ENCODE measurements at places on chromosomes 1 and 21.
A peak's percentile ranks its signal among the peaks of the same experiment; 100 is the strongest.

- peak; percentile 50 for DNase-seq
Observed at GRCh38 chr1:6361124-6361775, 32.3 kb downstream of the ACOT7 start.

DNA sequence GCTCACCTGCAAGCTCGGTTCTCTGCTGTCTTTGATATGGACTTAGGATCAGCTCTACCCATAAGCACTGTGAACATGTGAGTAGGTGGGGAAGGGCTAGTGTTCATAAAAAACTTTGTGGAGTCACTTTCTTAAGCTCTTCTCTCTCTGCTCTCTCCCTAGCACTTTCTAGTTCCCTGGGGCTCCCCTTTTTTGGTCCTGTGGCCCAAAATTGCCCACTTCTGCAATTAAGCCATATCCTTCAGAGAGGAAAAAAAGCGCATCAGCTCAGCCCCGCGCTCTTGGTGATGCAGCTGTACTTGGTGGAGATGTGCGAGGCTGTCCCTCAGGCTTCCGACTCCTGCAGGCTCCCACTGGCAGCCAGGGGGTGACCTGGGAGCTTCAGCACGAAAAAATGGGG is 23.4 kb downstream of the CCSAP start:
- DNase-seq: no peak

DNA sequence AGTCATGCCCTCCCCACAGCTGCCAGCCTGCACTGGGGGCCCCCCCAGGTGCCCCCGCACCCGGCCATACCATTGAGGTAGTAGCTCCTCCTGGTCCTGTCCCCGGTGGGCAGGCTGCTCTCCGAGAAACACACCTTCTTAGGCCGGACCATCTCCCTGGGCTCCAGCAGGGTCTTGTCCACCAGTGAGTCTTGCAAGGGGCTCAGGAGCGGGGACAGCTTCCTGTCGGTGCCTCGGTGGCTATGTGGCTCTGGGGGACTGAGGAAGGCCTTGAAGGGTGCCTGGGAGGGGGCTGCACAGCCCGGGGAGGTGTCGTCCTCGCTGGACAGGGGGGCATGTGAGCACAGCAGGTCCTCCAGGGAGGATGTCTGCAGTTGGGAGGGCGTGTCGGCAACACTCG is 12.9 kb upstream of the FTCD start:
- no peak for DNase-seq

DNA sequence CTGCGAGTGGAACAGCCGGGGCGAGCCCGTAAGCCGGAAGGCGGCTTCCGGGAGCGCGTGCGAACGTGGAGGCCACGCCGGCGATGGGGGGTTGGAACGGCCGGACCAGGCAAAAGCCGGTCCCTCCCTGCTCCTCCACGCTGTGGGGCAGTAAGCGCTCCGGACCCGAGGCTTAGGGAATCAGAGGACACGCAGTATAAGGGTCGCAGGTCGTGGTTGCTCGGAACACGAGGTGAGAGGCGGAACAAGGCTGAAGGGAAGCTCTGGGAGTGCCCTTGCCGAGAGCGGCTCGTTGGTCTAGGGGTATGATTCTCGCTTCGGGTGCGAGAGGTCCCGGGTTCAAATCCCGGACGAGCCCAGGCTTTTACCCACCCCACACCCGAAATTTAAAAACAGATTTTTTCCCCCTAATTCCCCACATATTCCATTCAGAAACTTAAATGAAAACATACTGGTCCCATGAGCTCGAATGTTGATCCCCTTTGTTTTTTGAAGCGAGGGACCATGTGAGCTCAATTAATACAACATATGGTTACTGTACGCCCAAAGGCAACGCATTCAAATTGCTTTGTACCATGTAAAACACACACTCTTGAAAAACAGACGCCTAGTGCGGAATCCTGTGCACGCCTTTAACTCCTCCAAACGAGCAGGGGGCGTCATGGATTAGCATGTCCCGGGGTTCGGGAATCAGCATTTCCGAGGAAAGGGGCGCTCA is 7.2 kb upstream of the MPZL1 start:
- DNase-seq: peak; percentile 70

- no peak for DNase-seq
Observed at GRCh38 chr21:30189773-30190172, 23.2 kb upstream of the CLDN17 start.

- DNase-seq: no peak
Observed at GRCh38 chr21:33302055-33302454, 22.7 kb upstream of the IFNAR1 start.

DNA sequence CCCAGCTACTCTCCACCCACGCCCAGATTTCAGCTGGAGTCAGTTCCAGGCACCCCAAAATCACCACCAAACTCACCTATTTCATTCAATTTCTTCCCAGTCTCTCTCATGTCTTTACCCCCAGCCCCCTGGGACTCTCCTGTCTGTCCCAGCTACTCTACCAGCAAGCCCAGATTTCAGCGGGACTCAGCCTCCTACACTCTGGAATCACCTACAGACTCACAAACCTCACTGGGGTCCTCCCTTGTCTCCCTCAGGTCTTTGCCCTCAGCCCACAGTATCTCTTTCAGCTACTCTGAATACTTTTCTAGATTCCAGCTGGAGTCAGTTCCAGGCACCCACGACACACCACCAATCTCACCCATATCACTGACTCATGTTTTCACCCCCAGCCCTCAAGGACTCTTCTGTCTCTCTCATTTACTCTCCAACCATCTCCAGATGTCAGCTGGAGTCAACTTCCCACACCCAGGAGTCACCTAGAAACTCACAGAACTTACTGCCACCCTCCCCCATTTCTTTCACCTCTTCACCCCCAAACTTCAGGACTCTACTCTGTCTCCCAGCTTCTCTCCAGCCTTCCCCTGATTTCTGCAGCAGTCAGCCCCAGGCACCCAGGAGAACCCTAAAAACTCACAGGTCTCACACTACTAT is 1529.3 kb upstream of the TPTE start:
- DNase-seq: no peak

GRCh38 chr1:50126927-50127715 is 18.4 kb downstream of the ELAVL4 start:
- DNase-seq: no peak

GRCh38 chr1:77624102-77624501 is 58.4 kb downstream of the ZZZ3 start:
- no peak for DNase-seq

DNA sequence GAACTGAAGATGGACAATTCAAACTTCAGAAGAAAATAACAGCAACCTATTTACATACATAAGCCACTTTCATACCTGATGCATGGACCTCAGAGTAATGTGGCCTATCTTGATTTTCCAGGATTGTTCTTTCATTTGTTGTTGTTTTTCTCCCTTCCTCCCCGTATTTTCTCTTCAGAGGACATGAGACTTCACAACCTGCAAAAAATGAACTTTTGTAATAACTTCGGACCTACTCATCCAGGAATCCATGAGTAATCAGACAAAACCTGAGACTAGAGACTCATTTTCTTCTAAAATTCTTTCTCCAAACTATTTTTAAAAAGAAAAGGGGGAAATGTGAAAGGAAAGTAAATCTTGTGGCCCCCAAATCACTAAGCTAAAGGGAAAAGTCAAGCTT is 17.6 kb upstream of the PLA2G5 start:
- DNase-seq: no peak

DNA sequence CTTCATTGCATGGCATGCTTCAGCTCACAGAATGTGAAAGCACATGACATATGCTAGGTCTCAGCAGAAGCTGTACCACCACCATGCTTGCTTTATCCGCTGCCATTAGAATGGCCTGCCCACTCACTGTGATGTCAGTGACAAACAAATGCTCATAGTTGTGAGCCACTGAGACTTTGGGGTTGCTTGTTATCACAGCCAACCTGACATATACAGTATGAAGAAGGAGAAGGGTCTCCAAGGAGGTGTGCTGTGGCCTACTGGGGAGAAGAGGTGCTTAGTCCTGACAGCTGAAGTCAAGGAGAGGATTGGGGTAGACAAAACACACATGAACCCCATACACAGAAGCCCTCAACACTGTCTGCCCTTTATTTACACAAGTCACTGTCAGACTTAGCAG is 19.5 kb upstream of the TENT5C start:
- no peak for DNase-seq

DNA sequence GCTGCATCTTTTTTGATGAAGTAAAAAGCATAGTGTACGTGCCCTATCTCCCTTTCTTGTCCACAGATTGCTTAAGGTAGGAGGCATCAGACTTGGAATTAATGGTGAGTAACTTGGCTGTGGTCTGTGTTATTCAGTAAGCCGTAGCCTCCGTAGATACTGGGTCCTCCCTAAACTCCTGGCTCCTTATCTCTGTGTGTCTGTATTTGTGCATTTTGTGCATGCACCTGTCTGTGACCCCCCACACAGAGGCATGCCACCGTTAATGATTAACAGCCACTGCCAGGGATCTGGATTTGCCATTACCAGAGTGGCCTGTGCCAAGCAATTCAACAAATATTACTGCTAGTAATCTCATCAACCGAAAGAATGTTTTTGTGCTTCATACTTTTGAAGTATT is 31.9 kb downstream of the MAP3K21 start:
- DNase-seq: no peak

GRCh38 chr1:27705545-27705944 is 20.2 kb upstream of the FAM76A start:
- no peak for DNase-seq

DNA sequence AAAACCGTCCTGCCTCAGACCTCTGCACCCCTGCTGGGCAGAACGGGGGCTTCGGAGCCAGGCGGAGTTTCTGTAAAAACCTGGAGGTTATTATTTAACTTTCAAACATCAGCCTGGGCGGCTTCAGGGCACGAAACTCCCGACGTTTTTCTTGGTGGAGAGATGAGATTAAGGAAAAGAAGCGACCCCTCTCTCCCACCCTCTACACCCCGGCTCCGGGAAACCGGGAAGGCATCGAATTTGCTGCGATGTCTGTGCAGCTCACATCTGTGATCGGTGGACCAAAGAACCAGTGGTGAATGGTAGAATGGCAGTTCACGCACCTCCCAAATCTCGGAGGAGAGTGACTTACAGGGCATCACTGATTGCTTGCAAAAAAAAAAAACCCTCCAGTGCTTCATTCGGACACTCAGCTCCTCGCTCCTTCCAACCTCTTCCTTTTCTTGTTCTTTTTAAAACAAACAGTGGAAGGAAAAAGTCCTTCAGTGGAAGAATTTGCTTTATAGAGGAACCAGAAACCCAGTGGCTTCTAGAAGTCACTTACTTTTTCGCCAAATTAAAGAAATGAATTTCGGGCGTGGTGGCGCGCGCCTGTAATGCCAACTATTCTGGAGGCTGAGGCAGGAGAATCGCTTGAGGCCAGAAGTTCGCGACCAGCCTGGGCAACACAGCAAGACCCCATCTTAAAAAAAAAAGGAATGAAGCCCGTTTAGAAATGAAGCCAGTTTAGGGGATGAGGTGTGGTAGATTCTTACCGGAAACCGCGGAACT is 884 bp downstream of the PHACTR4 start:
- DNase-seq: peak; percentile 31

DNA sequence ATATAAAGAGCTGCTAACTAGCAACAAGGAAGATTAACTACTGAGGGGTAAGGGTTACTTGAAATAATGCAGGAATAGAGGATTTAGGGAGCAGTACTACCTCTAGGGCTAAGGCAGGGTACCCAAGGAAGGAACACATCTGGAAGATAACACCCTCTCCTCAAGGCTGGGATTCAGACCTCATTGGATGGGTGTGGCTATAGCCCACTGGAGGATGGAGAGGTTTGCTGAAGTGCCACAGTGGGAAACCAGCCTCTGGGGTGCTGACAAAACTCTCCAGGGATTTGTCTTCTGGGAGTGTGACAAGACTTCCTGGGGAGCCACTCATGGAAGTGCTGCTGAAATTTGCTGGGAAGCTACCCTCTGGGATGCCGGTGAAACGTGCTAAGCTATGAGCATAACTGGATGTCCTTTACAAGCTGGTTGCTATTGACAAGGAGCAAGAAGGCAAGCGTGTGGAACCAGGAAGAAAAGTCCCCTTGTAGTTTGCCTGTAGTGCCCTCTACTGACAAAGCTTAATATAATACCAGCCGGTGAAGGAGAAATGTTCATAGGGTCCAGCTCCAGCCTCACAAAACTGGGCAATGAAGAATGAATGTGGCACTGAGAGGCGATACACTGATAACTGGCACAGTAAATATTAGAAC is 122.8 kb upstream of the USP24 start:
- peak; percentile 55 for DNase-seq

GRCh38 chr1:77341195-77341594 is 59.4 kb downstream of the AK5 start:
- DNase-seq: no peak

DNA sequence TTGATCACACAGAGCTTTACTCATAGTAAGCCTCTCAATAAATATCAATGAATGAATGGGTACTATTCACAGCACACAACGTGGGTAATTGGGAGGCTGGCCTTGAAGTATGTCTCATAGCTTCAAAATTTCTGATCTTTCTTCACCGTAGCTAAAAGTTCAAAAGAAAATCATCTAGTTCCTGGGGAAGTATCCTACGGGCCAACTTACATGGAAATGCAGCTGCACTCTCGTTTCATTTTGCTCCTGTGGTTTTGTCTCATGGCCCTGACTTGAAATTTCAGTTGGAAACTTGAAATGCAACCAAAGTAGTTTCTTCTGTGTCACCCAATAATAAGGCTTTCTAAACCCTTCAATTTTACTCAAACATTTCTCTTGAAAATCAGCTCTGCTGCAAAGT is 76.1 kb upstream of the CNIH3 start:
- no peak for DNase-seq

- DNase-seq: no peak
Observed at GRCh38 chr1:175317309-175317708, 124.7 kb upstream of the KIAA0040 start.

DNA sequence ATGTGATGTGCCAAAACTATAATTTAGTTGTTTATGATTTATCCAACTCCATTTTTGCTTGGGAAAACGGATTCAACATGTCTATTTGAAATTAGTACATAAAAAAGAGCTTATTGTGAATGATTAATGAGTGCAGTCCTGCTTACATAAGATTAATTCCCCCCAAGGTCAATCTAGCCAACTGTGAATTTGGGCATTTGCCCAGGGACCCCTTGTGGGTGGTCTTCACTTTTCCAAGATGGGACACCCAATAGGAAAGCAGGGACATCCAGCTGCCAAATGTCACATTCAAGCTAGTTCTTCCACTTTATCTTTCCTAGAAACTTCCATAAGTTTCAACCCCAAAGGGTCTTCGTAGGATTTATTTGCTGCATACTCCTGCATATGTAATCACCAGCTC is 362.4 kb upstream of the PKN2 start:
- no peak for DNase-seq

- DNase-seq: no peak
Observed at GRCh38 chr1:173988068-173988467, 34.1 kb downstream of the RC3H1 start.

- no peak for DNase-seq
Observed at GRCh38 chr1:43321331-43321891, 16.2 kb upstream of the MPL start.

- DNase-seq: no peak
Observed at GRCh38 chr1:15075175-15075574, 78.4 kb upstream of the TMEM51 start.

GRCh38 chr1:111857194-111857651 is 101.5 kb downstream of the DDX20 start:
- DNase-seq: no peak

- DNase-seq: no peak
Observed at GRCh38 chr1:165381745-165382505, 25.4 kb upstream of the LMX1A start.

GRCh38 chr1:1302951-1303509 is 4.7 kb downstream of the ACAP3 start:
- peak; percentile 92 for DNase-seq

- no peak for DNase-seq
Observed at GRCh38 chr1:55428944-55429931, 214.1 kb upstream of the USP24 start.
